Stimulated activated CD4-positive, alpha-beta T cell treated with anti-CD3 and anti-CD28 coated beads, Interleukin-1b, Interleukin-23, amount 100 ng/mL, for 4 hours (primary cell): ENCODE measurements at places on chromosomes 11 and 22.

DNA sequence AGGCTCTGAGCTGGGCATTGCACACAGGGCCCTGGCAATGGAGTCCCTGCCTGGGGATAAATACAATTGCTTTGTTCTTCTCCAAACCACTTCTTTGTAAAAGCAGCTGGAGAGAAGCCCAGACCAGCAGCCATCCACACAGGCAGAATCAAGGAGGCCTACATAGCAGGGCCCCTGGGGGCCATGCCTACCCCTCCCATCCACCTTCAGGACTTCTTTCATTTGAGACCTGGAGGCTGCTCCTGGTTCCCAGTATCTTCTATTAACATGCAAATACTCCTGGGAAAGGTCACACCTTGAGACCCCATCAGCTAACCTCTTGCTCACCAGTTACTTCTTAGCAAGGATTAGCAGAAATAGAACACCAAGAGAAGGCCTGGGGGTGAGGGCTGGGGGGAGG lies 511.1 kb downstream of the SOX6 start:
- DNase-seq = no peak

DNA sequence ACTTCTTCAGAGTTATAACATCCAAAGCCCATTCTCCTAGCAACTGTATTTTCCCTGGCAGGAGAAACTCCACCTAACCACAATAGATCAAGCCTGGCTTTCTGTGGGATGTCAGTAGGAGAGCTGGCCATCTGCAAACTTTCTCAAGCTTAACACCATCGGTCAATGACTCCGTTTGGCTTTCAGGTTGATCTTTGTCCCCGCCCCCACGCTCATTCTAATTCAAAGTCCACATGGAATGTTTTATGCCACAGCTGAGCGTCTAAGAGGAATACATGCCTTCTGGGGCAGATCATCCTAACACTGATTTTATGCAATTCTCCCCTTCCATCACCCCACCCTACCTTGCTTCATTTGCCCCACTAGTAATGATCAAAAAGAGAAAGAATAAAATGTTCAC lies 4.8 kb downstream of the GVQW3 start:
- DNase-seq = no peak

DNA sequence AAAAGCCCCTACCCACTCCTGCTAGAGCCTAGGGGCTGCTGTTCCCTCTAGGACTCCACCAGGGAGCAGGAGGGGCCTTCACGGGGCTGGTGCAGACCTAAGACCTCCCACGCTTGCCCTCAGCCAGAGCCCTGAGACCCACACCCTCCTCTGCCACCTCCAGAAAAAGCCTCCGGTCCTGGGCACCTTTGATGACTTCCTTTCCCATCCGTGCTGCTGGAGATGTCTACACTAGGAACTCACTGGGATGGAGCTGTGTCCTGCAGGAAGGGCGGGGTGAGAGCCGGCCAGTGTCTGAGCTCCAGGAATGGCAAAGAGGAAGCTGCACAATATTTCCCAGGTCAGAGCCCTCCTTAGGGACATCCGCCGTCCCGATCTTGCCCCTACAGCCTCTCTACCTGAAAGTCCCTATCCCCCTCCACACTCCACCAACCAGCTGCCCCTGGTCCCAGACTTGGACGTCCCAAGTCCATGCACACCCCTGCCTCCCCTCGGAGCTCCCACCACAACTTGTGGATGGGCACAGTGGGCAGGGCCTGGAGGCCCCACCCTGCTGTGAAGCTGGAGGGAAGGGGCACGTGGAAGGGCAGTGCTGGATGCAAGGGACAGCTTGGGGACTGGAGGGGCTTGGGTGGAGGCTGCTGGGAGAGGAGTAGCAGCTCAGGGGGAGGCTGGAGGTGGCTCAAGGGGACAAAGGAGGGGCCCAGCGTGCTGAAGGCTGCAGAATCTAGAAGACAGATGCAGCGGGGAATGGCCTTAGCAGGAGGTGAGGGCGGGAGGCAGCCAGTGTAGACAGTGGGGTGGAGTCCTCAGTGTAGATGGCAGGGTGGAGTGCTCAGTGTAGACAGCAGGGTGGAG lies 13.5 kb upstream of the LRP5 start:
- DNase-seq = no peak

GRCh38 chr22:21682385-21683175 lies 16.8 kb downstream of the PPIL2 start:
- no peak for DNase-seq

- no peak for DNase-seq
Observed at GRCh38 chr11:79594834-79595233, 154.0 kb upstream of the TENM4 start.

GRCh38 chr22:48694296-48694883 lies 1133.3 kb downstream of the BRD1 start:
- no peak for DNase-seq

- no peak for DNase-seq
Observed at GRCh38 chr22:28953976-28954880, 70.9 kb downstream of the ZNRF3 start.

- DNase-seq = no peak
Observed at GRCh38 chr22:26610072-26610958, 7.5 kb downstream of the CRYBB1 start.

- no peak for DNase-seq
Observed at GRCh38 chr11:104650234-104650633, 248.0 kb downstream of the CASP12 start.

GRCh38 chr11:11311169-11311568 lies 41.9 kb downstream of the CSNK2A3 start:
- no peak for DNase-seq

- no peak for DNase-seq
Observed at GRCh38 chr11:70490723-70491558, 92.6 kb downstream of the CTTN start.

DNA sequence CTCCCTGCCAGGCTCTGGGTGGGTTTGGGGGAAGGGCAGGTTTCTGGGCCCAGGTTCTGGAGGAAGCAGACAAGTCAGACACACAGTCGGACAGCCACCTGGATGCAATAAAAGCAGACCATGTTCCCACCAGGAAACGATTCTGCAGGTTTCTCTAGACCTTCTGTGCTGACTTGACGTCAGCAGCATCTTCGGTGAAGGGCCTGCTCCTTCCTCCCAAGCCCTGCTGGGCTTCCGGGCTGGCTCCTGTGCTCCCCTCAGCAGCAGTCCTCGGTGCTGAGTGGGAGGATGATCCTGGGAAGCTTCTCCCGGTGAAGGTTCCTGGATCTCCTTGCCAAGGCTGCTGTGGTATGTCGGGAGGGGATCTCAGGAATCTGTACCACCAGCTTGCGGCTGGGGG lies 240.0 kb downstream of the GRIK4 start:
- no peak for DNase-seq

- DNase-seq = no peak
Observed at GRCh38 chr11:368414-369335, 624 bp upstream of the B4GALNT4 start.

- DNase-seq = no peak
Observed at GRCh38 chr11:63882555-63883242, 34.3 kb downstream of the RCOR2 start.

DNA sequence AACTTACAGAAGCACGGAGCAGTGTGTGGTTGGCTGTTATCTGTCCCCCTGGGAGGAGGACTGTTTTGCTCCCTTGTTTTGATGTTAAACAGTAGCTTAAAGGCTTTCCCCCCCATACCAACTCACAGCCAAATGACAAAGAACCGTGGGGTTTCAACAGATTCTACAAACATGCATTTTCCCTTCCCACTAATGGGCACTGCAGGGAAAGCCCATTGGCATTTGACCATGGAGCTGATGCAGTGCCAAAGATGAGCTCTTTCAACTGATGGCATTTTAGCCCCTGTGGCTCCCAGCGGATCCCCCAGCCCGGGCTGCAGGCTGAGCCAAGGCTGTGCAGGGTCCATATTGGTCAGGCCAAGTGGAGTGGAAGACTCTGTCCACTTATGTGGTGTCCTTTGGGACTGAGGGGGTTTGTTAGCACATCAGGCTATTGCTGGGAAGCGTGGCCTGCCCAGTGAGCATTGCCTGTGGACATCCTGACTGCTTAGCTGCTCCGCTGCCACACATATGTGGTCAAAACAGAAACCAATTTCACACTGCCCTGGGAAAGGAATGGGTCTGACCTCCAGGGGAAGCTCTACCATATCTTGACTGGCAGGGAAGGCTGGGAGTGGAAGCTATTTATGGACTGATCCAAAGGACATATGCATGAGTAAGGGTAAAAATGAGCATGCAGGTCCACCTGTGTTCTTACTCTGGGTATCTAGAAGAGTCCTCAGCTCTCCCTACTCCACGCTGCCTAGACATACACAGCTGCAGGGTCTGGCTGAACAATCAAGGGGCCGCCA lies 116.4 kb upstream of the PARVA start:
- no peak for DNase-seq

GRCh38 chr11:68177877-68178276 lies 35.2 kb downstream of the KMT5B start:
- no peak for DNase-seq

- DNase-seq = no peak
Observed at GRCh38 chr11:69394869-69395246, 86.6 kb upstream of the LINC01488 start.

DNA sequence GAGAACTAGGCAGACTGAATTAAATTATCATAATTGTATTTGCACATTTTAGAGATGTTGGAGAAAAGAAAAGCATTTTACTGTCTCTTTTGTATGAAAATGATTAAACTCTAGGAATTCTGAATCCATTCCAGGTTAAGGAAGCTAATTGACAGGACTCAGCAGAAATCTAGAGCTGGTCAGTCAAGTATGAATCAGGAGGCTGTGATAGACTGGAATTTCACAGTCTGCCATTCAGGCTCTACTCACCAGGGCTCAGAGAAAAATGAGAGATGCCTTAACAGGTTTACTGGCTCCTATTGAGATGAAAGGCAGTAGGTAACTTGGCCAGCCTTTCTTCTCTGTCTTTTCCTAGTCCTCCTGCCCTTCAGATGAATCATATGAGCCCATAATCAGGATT lies 693.9 kb upstream of the CHORDC1 start:
- DNase-seq = no peak

DNA sequence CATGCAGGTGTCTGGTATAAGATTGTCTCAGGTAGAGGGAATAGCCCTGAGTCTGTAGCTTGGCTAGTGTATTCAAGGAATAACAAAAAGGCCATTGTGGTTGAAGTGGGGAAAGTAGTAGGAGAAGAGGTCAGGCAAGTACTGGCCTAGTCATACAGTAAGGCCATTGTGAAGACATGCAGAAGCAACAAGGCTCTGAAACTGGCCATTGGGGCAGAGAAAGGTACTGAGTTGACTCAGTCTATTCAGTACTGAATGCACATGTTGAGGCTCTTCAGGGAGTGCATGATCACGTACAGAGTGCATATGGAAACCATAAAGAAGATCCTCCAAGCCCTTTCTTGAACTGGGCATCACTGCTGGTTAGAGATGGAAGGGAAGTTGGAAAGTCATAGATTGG lies 477.6 kb downstream of the SOX6 start:
- no peak for DNase-seq

GRCh38 chr11:13635804-13636203 lies 32.7 kb upstream of the FAR1 start:
- no peak for DNase-seq

GRCh38 chr11:18615628-18616392 lies 16.2 kb downstream of the MISFA start:
- no peak for DNase-seq

GRCh38 chr11:32420937-32421901 lies 14.1 kb downstream of the WT1 start:
- DNase-seq = no peak

DNA sequence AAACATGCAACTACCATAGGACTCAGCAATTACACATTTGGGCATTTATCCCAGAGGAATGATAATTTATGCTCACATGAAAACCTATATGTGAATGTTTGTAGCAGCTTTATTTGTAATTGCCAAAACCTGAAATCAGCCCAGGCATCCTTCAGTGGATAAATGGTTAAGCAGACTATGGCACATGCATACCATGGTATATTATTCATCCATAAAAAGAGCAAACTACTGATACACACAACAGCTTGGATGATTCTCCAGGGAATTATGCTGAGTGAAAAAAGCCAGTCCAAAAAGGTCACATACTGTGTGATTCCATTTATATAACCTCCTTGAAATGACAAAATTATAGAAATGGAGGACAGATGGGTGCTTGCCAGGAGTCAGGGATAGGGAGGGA lies 86.7 kb downstream of the ALX4 start:
- no peak for DNase-seq

- no peak for DNase-seq
Observed at GRCh38 chr11:17171343-17171742, 36.4 kb downstream of the PIK3C2A start.

- DNase-seq = no peak
Observed at GRCh38 chr11:17642980-17643379, 76.4 kb upstream of the MYOD1 start.

DNA sequence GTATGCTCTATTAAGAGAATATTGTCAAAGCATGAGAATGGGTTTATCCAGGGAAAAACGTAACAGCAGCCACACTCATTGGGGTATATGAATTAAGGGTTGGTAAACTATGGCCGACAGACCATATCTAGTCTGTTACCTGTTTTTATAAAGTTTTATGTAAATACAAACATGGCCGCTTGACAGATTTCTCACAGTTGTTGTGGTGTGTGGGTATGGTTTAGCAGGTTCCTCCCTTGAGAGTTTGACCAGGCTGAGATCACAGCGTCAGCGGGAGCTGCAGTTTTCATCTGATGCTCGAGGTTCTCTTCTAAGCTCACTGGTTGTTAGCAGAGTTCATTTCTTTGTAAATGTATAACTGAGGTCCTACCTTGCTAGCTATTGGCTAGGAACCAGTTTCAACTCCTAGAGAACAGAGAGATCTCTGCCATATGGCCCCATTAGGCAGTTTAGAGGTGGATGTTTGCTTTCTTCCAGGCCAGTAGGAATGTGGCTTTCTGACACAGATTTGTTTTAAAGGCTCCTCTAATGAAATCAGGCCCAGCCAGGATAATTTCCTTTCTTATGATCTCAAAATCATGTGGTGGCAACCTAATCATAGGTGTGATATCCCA lies 45.5 kb upstream of the GRIK4 start:
- DNase-seq = no peak

GRCh38 chr11:26580929-26581328 lies 8.9 kb upstream of the MUC15 start:
- no peak for DNase-seq

DNA sequence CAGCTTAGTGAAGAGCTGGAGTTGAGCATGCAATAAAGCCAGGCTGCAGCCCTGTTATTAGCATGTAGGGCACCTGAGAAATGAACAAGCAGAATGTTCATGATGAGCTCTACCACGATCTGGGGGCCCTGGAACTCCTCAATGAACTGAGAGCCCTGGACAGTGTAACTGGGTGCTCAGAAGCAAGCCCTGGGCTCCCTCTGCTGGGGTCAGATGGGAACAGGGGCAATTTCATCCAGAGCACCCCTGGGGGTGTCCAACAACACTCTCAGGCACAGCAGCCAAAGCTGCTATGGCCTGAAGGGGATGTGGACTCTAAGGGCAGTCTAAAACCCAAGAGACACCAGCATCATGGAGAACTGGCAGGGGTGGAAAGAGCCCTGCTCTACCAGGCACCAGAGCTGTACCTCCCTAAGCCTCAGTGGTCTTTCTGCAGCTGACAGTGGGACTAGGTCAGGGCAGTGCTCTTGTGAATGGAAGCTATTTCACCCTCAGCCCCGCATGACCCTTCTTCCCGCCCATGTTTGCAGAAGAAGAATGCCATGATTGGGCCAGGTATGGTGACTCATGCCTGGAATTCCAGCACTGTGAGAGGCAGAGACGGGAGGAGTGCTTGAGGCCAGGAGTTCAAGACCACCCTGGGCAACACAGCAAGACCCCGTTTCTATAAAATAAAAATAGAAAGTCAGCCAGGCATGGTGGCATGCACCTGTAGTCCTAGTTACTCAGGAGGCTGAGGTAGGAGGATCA lies 28.9 kb downstream of the THOC5 start:
- no peak for DNase-seq
